ENCODE measurements at places on chromosomes 1 and 21.

GRCh38 chr1:162373541-162374260 lies 3.0 kb downstream of the SPATA46 start:
- DNase-seq = no peak

DNA sequence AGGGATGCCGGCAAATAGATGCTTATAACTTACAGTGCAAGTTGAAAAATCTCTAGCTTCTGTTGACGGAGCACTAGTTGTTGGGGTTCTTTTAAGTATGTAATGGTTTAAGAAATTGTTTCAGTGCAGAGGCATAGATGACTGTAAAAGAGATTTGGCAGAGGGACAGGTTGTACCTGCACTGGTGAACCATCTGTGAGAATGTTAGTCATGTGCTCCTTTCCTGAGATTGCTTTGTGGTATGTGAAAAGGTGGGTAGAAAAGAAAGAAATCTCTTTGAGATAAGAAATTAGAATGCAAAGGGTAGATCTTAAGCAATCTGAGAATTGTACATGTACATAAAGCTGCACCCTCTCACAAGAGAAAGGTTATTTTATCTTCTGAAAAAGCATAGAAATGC lies 19.4 kb downstream of the ZBTB37 start:
- no peak for DNase-seq

- DNase-seq = no peak
Observed at GRCh38 chr1:52918201-52918600, 3.3 kb downstream of the ECHDC2 start.

- DNase-seq = no peak
Observed at GRCh38 chr1:67748630-67749029, 63.6 kb downstream of the GADD45A start.

GRCh38 chr1:22465671-22466070 lies 14.0 kb downstream of the ZBTB40 start:
- DNase-seq = no peak

GRCh38 chr21:44461005-44461404 lies 5.7 kb downstream of the LRRC3 start:
- DNase-seq = no peak

GRCh38 chr1:245195398-245195797 lies 40.6 kb downstream of the KIF26B start:
- DNase-seq = no peak

GRCh38 chr1:169309178-169310166 lies 58.1 kb downstream of the NME7 start:
- DNase-seq = no peak

DNA sequence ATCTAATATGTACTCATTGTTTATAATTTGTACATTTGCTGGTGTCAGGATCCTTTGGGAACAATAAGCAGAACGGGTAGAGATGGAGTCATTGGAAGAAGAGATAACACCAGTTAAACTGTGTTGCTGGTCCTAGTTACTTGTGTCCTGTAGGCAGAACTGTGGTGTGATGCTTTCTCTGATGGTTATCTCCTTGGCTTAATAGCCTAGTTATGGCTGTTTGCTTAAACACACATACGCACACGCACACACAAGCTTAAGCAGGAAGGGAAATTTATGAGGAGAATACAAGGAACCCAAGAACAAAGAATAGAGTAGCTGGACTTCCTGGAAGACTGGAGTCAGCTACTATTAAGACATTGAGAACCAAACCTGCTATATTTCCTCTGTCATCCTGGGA lies 5.7 kb upstream of the PKN2 start:
- no peak for DNase-seq

GRCh38 chr1:209815490-209815889 lies 9.5 kb upstream of the IRF6 start:
- DNase-seq = no peak

GRCh38 chr1:201447903-201448871 lies 20.8 kb downstream of the PHLDA3 start:
- peak; percentile 30 for DNase-seq

DNA sequence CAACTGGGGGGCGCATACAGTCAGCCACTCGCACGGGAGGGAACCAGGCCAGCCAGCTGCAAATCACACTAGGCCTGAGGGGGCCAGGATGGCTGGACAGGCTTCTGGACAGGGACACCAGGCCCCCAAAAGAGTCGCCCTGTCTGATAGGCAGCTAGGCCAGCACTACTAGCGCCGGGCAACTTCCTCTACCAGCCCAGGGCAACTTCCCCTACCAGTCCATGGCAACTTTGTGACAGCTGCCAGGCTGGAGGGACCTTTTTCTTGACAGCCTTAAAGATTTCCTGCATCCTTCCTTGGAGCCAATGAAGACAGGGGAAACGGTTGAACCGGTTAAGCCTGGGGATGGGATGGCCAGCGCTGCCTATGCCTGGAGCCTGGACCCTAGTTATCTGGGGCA lies 5.1 kb downstream of the IFFO2 start:
- peak; percentile 65 for DNase-seq

- DNase-seq = no peak
Observed at GRCh38 chr21:44854391-44854663, 19.2 kb downstream of the PTTG1IP start.

- no peak for DNase-seq
Observed at GRCh38 chr1:246959944-246960693, 28.4 kb upstream of the AHCTF1 start.

DNA sequence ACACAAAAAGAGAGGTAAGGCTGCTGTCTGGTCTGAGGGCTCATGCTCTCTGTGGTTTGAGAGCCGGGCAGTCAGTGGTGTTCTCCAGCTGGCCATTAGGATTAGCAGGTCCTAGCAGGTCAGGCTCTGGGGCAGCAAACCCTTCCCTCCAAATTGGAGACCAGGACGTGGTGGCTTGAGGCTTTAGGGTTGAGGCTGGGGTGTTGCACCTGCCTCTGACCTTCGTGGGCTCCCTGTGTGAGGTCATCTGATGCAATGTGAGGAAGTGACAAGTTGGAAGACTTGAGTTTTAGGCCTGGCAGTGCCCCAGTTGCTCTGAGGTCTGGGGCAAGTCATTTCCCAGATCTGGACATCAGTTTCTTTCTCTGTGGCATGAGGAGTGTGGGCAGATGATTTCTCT lies 24.4 kb downstream of the SZRD1 start:
- DNase-seq = no peak

DNA sequence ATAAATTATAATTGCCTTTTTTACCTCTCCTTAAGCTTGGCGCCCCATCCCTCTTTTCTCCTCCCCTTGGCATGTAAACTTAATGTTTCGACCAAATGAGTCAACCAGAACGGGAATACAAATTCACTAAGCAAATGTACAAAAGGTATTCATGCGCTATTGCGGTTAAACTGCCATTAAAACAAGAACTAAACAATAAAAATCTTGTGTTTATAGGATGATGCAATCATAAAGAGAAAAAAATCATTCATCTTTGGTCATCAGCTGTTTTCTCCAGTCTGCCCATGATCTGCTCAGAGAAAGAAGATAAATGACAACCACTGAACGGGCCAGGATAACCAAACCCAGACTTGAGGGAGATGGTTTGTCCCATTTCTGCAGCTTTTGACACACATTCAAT lies 534.2 kb upstream of the PLXNA2 start:
- no peak for DNase-seq

GRCh38 chr1:53180951-53181350 lies 15.7 kb upstream of the CPT2 start:
- DNase-seq = no peak

- DNase-seq = no peak
Observed at GRCh38 chr1:205650241-205650640, 18.4 kb upstream of the ELK4 start.

DNA sequence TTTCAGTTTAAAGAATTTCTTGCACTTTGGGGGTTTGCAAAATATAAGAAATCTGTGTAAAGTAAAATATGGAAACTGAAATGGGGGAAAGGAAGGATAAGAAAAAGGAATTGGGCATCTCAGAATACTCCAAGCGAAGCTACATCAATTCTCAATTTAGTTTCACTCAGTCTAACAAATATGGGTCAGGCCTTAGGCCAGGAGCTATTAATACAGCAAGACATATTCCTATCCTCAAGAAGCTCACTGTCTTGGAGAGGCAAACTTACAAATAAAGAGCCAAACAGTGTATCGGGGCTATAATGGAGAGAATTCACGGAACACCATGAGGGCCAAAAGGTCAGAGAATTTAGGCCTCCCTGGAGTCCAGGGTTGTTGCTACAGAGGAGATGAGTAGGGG lies 43.0 kb upstream of the CCDC190 start:
- DNase-seq = no peak

DNA sequence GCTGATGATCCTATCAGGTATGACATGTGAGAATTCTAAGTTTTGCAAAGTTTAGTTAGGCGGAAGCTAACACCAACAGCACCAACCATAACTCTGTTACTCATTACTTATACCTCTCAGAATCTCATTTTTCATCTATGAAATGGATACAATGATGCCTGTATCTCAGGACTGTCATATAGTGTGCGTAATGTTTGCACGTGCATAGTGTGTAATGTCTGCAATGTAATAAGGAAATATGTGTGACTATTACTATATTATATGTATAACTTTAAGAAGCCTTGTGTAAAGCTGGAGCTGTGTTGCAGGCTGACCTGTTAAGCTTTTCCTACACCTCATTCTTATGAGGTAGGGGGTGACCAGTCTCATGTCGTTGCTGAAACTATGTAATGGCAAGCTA lies 13.0 kb downstream of the ADCY10 start:
- no peak for DNase-seq

- DNase-seq = peak; percentile 20
Observed at GRCh38 chr1:35120458-35121133, 41.4 kb downstream of the ZMYM1 start.

- no peak for DNase-seq
Observed at GRCh38 chr1:229381234-229381633, 38.4 kb upstream of the CCSAP start.

DNA sequence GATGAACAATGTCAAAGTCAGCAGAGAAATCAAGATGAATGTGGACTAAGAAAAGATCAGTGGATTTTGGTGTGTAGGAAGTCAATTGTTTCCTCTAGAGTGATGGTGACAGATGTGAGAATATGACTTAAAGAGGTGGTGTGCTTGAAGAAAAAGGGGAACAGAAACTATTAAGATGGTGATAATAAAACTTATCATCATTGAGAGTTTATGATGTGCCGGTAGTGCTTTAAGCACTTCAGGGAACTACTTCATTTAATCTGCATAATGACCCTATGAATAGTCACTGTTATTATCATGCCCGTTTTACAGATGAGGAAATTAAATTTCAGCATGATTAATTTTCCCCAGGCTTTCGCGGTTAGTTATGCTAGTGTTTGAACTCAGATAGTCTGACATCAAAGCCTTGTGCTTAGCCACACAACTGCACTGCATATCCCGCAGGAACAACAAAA lies 246.9 kb upstream of the LRRC7 start:
- no peak for DNase-seq

DNA sequence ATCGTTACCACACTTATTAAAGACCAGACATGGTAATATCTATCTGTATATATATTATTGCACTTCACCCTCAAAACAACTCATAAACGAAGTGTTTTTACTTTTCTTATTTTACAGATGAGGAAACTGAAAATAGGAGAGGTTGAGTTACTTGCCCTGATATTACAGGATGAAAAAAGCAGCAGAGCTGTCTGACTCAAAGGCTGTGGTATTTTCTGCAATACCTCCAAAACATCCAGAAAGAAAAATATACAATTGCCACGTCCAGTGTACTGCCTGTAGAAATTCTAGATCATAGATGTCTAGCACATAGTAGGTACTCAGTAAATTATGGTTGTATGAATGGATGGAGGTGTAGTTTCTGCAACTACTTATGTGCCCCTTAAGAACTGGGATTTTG lies 5.2 kb upstream of the TARBP1 start:
- no peak for DNase-seq

- DNase-seq = no peak
Observed at GRCh38 chr1:34965597-34965996, 19.6 kb downstream of the TMEM35B start.

DNA sequence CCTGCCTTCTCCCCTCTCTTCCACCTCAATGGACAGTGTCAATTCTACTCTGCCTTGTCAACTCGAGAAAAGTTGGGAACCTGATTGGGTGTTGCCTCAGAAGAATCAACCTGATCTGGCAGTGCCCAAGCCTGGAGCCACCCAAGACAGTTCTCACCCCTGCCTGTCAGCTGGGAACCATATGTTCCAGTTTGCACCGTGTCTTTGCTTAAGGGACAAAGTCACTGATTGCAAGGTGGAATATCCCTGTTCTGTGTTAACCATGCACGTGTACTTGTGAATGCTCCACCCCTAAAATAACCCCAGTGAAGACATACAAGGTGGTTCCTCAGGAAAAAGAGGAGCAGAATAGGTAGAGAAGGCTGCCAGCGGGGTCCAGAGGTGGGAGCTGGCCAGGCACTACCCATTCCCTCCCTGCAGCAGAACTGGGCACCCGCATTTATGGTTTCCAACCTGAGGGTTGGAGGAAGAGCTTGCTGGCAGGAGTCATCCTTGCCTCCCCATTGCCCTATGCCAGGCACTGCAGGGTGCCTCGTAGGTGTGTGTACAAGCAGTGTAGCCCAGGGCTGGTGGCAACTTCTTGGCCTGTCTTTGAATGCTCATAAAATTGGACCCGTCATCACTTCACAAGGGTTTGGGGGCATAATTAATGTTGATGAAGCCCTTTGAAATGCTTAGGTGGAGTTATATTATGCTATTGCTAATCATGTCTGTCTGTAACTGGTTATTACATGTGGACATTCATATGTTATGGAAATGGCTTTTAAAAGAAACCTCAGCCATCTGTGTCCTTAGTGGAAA lies 11.3 kb downstream of the NIPAL3 start:
- no peak for DNase-seq

GRCh38 chr1:94125551-94126514 lies 4.9 kb upstream of the ABCA4 start:
- no peak for DNase-seq

GRCh38 chr1:85342207-85342606 lies 65.8 kb upstream of the BCL10 start:
- DNase-seq = no peak

- DNase-seq = no peak
Observed at GRCh38 chr1:31703431-31704270, at the start of gene COL16A1. TSS of gene COL16A1 (minus strand) at chr1:31704017. CDS start at chr1:31702193, 1,824 bp downstream.

GRCh38 chr1:204929487-204930154 lies 59.0 kb downstream of the NFASC start:
- DNase-seq = no peak

DNA sequence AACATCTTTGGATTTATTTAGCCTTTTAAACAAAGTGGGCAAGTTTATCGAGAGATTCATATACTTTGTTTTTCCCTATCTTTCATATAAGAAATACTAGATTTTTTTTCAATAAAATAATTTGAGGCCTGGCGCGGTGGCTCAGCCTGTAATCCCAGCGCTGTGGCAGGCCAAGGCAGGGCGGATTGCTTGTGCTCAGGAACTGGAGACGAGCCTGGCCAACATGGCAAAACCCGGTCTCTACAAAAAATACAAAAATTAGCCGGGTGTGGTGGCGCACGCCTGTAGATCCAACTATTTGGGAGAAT lies 1.6 kb upstream of the CDC14A start:
- no peak for DNase-seq

DNA sequence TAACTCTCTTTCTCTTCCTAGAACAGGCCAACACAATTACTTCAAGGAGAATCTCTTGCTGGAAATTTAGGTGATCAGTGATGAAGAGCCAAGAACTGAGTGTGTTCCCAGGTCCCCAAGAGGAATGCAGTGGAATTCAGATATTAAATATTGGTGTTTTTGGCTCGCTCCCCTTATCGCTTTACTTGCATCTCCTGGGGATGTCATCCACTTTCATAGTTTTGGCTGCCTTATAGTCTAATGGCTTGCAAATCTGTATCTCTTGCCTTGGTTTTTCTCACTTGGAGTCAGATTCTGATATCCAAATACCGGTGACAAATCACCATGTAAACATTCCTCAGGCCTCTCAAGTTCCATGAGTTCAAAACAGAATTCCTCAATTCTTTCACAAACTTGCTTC lies 151.0 kb upstream of the C1orf87 start:
- no peak for DNase-seq
